ENCODE measurements at places on chromosomes 5 and 9. TPM values are rescaled to one million over a fixed set of nuclear protein-coding genes. Genes with fewer than 3 reads are reported as not detected.

Gene C6
- polyA plus RNA-seq, result 0.38 TPM

Gene CCIN
- polyA plus RNA-seq, result 0.58 TPM

Gene POC5
- polyA plus RNA-seq, result 7.9 TPM

Gene DOCK8
- polyA plus RNA-seq, result 6.0 TPM

Gene BTNL3
- not detected for polyA plus RNA-seq

Gene TMEM215
- 0.54 TPM for polyA plus RNA-seq

Gene PPIC
- polyA plus RNA-seq, result 28.0 TPM

Gene ABO
- polyA plus RNA-seq, result 1.3 TPM

Gene FGFR4
- 178 TPM for polyA plus RNA-seq

Gene NUTM2F
- not detected for polyA plus RNA-seq

Gene FOXD4L4
- polyA plus RNA-seq, result not detected

Gene ANKRD31
- polyA plus RNA-seq, result 0.13 TPM

Gene SHOC1
- 0.11 TPM for polyA plus RNA-seq

Gene MLANA
- polyA plus RNA-seq, result 0.80 TPM

Gene SPINK13
- 0.33 TPM for polyA plus RNA-seq

Gene CCDC192
- polyA plus RNA-seq, result 0.48 TPM

Gene ENHO
- 3.4 TPM for polyA plus RNA-seq

Gene SLC6A19
- not detected for polyA plus RNA-seq

Gene SYNPO
- polyA plus RNA-seq, result 32.3 TPM

Gene FSD1L
- 17.0 TPM for polyA plus RNA-seq

Gene PCDH12
- polyA plus RNA-seq, result 14.0 TPM

Gene BTNL9
- polyA plus RNA-seq, result 20.9 TPM

Gene SIGMAR1
- polyA plus RNA-seq, result 47.3 TPM

Gene SOX30
- 0.42 TPM for polyA plus RNA-seq

Gene GMCL2
- polyA plus RNA-seq, result not detected

Gene CD74
- polyA plus RNA-seq, result 75.3 TPM

Gene TEX48
- not detected for polyA plus RNA-seq

Gene COL5A1
- 425 TPM for polyA plus RNA-seq

Gene ADRA1B
- 0.24 TPM for polyA plus RNA-seq

Gene WDR41
- polyA plus RNA-seq, result 42.7 TPM

Gene OBP2B
- polyA plus RNA-seq, result not detected

Gene SPINK4
- not detected for polyA plus RNA-seq

Measured in forelimb muscle (tissue), 1 donor.